ENCODE measurements at places on chromosomes 5 and 9. TPM values are rescaled to one million over a fixed set of nuclear protein-coding genes. Genes with fewer than 3 reads are reported as not detected.

DNA sequence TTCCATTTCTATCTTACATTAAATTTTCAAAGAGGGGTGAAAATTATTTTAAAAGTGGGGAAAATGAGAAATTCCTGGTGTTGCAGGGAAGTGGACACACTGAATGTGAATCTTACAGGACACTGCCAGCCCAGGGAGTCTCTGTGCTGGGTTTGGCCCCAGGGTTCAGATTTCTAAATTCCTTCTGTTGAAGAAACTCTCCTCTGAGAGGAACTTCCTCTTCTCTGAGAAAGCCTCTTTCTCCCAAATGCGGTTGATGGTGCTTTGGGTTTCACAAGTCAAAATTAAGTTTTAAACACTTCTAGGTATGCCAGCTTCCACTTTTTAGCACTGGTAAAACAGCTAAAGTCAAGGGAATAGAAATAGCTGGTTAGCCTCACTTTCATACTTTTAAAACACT lies 317.9 kb upstream of the ITGA1 start:
- H3K4me3 ChIP-seq: no peak overlapping the region
- H3K4me1 ChIP-seq: no peaks in the 10 kb centered on the region
- no peaks in the 10 kb centered on the region for H3K36me3 ChIP-seq
- no peak overlapping the region for H3K27ac ChIP-seq

IFNA1 gene
- not detected for total RNA-seq

DNA sequence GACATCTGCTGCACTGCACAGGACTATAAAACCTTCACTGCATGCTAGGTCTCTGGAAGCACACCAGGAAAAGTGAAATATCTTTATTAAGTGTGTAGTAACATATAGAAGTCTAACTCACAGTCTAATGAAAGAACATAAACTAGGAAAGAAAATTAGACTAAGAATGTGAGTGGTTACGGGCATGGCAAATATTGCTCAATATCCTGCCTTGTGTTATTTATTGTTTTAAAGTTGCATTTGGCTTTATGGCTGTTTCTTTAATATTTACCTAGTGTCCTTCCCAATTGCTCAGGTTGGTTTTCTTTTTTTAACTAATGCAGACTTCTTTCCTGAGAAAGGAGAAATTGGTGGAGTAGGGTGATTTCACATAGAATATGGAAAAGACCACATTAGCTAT lies 342.4 kb downstream of the KIAA0825 start:
- H3K4me1 ChIP-seq: no peaks in the 10 kb centered on the region
- H3K27ac ChIP-seq: no peak overlapping the region
- H3K4me3 ChIP-seq: no peak overlapping the region
- peaks cover under 1% of the 10 kb centered on the region for H3K27me3 ChIP-seq

ZNF622 gene
- total RNA-seq: 25.8 TPM

GRCh38 chr9:20082406-20082805 lies 293.6 kb upstream of the SLC24A2 start:
- H3K27ac ChIP-seq: no peak overlapping the region
- H3K4me3 ChIP-seq: no peak overlapping the region
- no peaks in the 10 kb centered on the region for H3K4me1 ChIP-seq
- H3K36me3 ChIP-seq: no peaks in the 10 kb centered on the region
- no peaks in the 10 kb centered on the region for H3K27me3 ChIP-seq
- no peak for DNase-seq

PCDHA12 gene
- total RNA-seq: 9.7 TPM

PCDHGA9 gene
- total RNA-seq: 3.1 TPM

DNA sequence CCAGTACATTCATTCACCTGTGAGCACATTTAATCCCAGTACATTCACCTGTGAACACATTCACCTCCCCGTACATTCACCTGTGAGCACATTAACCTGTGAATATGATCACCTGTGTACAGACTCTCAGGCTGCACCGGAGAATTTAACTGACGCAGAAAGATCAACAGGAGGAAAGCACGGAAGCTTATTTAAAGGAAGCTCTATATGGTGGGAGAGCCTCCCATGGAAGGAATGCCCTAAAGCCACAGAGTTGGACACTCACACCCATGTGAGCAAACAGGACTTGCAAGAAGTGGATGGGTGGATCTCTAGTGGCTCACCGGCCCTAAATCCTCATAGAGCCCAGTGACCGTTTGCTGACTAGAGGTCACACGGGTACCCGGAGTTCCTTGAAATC lies 38.2 kb downstream of the TRIP13 start:
- H3K4me3 ChIP-seq: no peak overlapping the region
- H3K27ac ChIP-seq: no peak overlapping the region
- H3K4me1 ChIP-seq: peaks cover 5% of the 10 kb centered on the region
- peaks cover 6% of the 10 kb centered on the region for H3K27me3 ChIP-seq

CORO2A gene
- 5.5 TPM for total RNA-seq

DBH gene
- total RNA-seq: 0.08 TPM

- no peaks in the 10 kb centered on the region for H3K36me3 ChIP-seq
- no peak overlapping the region for H3K27ac ChIP-seq
- H3K4me1 ChIP-seq: peaks cover 17% of the 10 kb centered on the region
- no peak for DNase-seq
Observed at GRCh38 chr5:114314061-114314460, 47.8 kb upstream of the KCNN2 start.

- no peak overlapping the region for H3K27ac ChIP-seq
- H3K4me1 ChIP-seq: peaks cover 12% of the 10 kb centered on the region
- DNase-seq: no peak
- H3K36me3 ChIP-seq: peaks cover 4% of the 10 kb centered on the region
- H3K27me3 ChIP-seq: peaks cover 27% of the 10 kb centered on the region
Observed at GRCh38 chr5:1887588-1888360, 5.0 kb upstream of the IRX4 start.

GRCh38 chr9:108466304-108466703 lies 389.5 kb downstream of the ACTL7B start:
- H3K4me3 ChIP-seq: no peak overlapping the region
- H3K27me3 ChIP-seq: no peaks in the 10 kb centered on the region
- DNase-seq: no peak
- no peaks in the 10 kb centered on the region for H3K4me1 ChIP-seq
- no peaks in the 10 kb centered on the region for H3K36me3 ChIP-seq

DNA sequence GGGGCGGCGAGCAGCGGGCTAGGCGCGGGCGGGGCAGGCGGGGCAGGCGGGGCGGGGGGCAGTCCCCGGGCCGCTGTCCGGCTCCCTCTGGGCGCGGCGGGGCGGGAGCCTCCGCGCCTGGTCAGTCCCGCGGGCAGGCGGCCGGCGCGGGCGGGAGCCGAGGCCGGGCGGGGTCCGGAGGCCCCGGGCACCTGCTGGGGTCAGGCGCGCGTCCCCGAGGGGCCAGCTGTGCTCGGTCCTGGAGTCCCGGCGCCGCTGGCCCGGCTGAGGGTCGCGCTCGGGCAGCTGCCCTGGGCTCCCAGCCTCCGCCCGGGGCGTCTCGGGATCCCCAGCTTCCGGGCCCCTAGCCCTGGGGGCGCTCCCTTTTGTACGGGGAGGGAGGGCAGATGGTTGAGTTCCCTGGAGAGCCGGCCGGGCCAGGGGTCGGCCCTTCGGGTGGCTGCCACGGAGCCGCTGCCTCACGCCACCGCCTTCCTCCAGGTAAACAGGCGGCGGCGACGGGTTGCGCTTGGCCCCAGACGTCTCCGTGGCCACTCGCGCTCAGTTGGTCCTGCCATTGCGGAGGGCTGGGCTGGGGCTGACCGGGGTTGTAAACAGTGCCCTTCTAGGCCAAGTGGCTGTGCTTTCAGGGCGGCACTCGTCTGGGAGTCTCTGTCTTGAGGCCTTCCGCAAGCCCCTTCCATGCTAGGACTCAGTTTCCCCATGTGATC lies 473 bp downstream of the ZBTB34 start:
- peak overlapping the region; percentile 97 for H3K4me3 ChIP-seq
- peak overlapping the region; percentile 80 for H3K27ac ChIP-seq
- peaks cover 35% of the 10 kb centered on the region for H3K4me1 ChIP-seq
- DNase-seq: peak; percentile 48
- peaks cover 2% of the 10 kb centered on the region for H3K27me3 ChIP-seq

GRCh38 chr5:149745943-149746324 lies 15.8 kb downstream of the PPARGC1B start:
- no peak overlapping the region for H3K4me3 ChIP-seq
- DNase-seq: no peak
- H3K36me3 ChIP-seq: no peaks in the 10 kb centered on the region
- peak overlapping the region; percentile 32 for H3K27ac ChIP-seq

DNA sequence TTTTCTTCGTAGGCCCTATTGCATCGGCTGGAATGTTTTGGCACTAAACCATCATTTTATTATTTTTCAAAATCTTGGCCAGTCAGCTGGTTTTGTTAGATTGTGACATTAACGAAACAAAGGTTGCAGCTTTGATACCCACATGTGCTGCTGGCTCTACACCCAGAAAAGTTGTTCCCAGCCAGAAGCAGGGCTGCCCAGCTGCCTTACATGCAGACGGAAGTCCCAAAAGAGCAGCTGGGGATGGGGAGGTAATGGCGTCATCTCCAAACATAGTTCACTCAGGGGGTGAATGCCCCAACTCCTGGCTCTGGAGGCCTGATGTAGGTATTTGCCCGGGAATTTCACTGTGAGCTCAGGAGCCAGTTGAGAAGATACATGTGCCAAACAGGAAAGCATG lies 23.3 kb downstream of the TMEM171 start:
- DNase-seq: no peak
- no peaks in the 10 kb centered on the region for H3K4me1 ChIP-seq
- H3K4me3 ChIP-seq: no peak overlapping the region
- no peaks in the 10 kb centered on the region for H3K27me3 ChIP-seq
- H3K36me3 ChIP-seq: no peaks in the 10 kb centered on the region
- no peak overlapping the region for H3K27ac ChIP-seq

- no peak overlapping the region for H3K27ac ChIP-seq
- H3K4me3 ChIP-seq: no peak overlapping the region
- no peaks in the 10 kb centered on the region for H3K36me3 ChIP-seq
- no peak for DNase-seq
Observed at GRCh38 chr9:80550181-80550580, 978.4 kb downstream of the TLE4 start.

FOXD4 gene
- total RNA-seq: 0.49 TPM

- H3K4me1 ChIP-seq: peaks cover 3% of the 10 kb centered on the region
Observed at GRCh38 chr9:137406085-137406760, 16.7 kb downstream of the EXD3 start.

DNA sequence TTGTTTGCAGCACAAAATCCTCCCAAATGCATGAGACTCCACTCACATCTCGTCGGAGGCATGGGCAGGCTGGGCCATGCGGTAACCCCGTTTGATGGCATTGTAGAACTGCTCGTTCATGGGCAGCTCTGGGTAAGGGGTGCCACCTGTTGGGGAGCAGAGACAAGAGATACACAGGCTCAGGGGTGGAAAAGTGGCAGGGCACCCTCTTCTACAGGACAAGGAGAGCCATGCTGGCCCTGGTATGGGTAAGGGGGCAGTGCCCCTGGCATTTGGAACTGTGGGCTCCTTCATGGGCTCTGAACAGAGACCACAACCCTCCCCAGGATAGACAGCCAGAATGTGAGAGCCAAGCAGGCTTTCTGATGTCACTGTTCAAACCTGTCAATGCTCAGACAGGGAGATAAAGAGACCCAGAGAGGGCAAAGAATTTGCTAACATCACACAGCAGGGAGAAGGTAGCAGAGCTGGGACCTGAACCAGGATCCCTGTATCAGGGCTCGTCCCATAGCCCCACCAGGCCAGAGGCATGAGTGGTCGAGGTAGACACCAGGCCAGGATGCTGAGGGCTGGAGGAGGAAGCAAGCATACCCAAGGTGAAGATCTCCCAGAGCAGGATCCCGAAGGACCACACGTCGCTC lies 33.2 kb upstream of the CSF1R start:
- H3K27me3 ChIP-seq: peaks cover 11% of the 10 kb centered on the region
- no peak overlapping the region for H3K4me3 ChIP-seq
- H3K27ac ChIP-seq: no peak overlapping the region
- no peak for DNase-seq
- peaks cover 3% of the 10 kb centered on the region for H3K36me3 ChIP-seq

GRCh38 chr5:59143926-59144333 lies 561.1 kb downstream of the RAB3C start:
- no peaks in the 10 kb centered on the region for H3K4me1 ChIP-seq
- DNase-seq: no peak
- H3K36me3 ChIP-seq: no peaks in the 10 kb centered on the region
- H3K27me3 ChIP-seq: no peaks in the 10 kb centered on the region

DNA sequence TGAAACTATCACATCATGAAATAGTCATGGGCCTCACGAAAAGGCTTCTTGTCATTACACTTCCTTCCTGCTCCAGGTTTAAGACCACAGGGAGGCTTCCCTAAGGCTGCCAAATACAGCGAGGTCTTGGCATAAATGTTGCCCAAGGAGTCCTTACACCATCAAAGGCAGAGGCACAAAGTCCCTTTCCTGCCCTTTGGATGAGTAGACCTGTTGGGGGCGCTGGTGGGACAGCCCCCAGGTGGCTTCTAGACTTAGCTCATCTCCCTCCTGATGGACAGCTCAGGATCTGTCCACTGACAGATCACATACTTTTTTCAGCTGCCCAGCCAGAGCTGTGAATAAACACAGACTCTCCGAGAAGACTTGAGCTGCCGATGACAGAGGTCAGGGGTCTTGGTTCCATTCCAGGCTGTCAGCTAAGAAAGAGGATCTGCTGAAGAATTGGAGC lies 15.5 kb upstream of the MEGF9 start:
- H3K4me3 ChIP-seq: no peak overlapping the region
- DNase-seq: no peak
- no peaks in the 10 kb centered on the region for H3K4me1 ChIP-seq
- no peaks in the 10 kb centered on the region for H3K27me3 ChIP-seq
- H3K27ac ChIP-seq: no peak overlapping the region
- no peaks in the 10 kb centered on the region for H3K36me3 ChIP-seq

SH3GL2 gene
- total RNA-seq: 1.6 TPM

Data from endothelial cell (in vitro differentiated cells).